Activated naive CD4-positive, alpha-beta T cell (primary cell): ENCODE measurements at places on chromosomes 1 and 21.

DNA sequence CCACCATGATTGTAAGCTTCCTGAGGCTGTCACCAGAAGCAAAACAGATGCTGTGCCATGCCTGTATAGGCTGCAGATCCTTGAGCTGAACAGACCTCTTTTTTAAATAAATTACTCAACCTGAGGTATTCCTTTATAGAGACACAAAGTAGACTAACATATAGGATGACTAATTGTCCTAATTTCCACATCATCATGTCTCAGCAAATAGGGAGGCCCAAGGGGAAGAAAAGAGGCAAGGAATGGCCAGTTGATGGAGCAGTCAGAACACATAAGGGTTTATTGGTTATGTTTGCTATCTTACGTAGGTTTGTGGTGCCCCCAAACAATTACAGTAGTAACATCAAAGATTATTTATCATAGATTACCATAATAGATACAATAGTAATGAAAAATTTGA, 126.2 kb downstream of the RASAL2 start:
- DNase-seq, result no peak

DNA sequence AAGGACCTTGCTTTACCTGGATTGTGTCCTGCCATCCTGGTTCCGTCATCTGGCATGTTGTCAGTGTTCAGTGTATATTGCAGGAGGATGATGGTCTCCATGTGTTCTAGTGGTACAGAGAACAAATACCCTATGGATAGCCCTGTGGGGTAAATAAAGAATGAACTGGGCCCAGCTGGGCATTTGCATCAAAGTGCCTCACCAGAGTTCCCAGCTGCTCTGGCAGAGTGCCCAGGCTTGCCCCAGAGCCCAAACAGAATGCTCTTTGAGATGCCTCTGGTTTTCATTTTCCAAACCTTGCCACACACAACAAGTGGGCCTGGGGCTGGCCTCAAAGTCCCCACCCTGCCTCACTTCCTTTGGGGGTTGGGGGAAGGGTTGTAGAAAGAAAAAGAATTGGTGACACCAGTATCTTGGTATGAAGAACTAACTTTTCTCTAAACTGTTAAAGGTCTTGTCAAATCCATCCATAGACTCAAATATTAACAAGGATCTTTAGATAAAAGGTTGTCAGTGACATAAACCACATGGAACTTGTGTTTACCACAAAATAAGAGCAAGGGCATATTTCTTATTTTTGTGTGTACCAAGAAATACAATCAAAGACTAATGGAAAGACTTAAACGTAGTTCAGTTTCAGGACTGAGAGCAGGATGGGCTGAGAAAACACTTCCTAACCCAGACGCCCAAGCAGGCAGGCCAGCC, 82.2 kb downstream of the LMO4 start:
- no peak for DNase-seq

DNA sequence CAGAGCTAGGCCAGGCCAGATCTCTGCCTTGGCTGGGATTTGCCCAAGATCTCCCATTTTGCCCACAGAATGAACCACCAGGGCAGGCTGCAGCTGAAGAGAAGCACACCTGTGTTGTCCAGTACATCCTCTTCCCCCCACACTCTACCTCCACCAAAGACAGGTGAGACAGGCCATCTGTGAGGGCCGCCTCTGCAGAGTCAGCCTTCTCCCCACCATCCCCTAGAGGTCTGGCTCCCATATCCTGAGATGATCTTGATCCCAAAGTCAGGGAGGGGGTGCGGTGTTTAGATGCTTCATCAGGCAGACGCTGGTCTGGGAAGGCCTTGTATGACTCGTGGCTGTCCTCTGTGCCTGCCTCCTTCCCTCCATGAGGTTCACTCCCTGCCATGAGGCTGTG, 28.7 kb downstream of the HYI start:
- no peak for DNase-seq

DNA sequence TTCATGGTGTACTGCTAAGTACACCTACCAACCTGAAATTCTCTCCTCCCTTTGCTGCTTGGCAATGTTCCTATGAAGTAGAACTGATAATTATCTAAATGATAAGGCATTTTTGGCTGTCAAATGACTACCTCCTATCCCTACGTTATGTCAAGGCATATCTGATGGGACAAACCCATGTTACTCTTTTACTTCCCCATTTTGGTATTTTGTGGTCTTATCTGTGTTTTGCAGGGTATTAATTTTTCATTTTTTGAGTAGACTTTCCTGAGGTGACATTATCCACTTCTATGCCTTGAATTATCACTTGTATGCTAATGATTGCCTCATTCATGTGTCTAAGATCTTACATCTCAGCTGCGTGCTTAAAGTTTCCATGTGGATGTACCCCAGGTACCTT, 499.6 kb upstream of the B3GALT2 start:
- DNase-seq, result no peak

DNA sequence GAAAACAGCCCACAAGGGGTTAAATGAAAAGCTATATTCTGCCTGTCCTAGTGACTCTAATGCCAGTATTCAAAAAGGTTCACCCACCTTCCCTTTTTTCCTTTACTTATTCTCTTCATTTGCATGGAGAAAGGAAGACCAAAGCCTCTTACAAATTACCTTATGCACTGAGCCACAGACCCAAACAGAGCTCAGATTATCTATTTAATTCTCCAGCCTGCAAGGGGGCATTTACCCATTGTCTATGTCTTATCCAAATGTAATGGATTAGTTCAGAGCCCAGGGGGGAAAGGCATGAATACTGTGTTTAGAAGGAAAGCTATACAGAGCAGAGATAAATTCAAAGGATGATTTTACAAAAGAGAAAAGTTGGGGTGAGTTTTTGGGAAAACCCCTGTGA, 388.5 kb downstream of the OMA1 start:
- no peak for DNase-seq

- DNase-seq, result no peak
Observed at GRCh38 chr1:117646007-117646811, 40.4 kb downstream of the TENT5C start.

DNA sequence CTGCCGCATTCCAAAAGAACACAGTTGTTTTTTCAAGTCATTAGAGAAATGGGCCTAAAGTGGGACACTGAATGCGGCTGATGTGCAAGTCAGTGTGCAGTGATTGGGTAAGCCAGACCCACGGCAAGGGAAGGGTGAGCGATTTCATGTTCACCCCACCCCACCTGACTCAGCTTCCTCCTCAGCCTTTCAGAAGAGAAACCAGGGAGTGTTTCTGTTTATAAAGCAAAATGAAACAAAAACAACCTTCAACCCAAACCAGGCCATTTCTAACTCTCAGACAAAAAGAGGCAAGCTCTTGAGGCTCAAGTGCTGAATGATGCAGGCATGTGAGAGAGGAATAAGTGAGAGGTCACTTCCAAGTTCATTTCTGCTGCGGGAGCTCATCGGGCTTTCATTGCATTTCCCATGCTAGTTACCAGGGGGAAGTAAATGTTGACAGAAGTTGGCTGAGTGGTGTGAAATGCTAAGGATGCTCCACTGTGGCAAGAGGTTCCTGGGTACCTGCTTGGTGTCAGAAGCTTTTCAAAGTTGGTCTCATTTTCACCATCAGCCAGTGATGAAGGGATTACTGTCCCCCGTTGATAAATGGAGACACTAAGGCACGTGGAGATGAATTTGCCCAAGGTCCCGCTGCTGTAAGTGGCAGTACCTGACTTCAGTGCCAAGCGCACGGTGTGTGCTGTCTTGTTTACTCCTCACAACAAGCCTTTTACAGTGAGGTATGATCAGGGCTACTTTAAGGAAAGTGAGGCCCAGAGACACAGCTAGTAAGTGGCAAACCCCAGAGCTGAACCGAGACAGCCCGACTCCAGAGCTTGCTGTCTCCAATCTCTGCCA, 29.1 kb downstream of the STPG1 start:
- DNase-seq, result no peak

GRCh38 chr1:244353551-244354091, 98.1 kb downstream of the ADSS2 start:
- no peak for DNase-seq

GRCh38 chr1:45370575-45370974, 30.3 kb upstream of the MUTYH start:
- DNase-seq, result no peak

GRCh38 chr1:66333466-66334199, 200.3 kb upstream of the SGIP1 start:
- no peak for DNase-seq
